ENCODE measurements at places on chromosomes 6 and 20.

GRCh38 chr6:35678021-35678654 is 10.6 kb downstream of the FKBP5 start:
- no peak for DNase-seq

DNA sequence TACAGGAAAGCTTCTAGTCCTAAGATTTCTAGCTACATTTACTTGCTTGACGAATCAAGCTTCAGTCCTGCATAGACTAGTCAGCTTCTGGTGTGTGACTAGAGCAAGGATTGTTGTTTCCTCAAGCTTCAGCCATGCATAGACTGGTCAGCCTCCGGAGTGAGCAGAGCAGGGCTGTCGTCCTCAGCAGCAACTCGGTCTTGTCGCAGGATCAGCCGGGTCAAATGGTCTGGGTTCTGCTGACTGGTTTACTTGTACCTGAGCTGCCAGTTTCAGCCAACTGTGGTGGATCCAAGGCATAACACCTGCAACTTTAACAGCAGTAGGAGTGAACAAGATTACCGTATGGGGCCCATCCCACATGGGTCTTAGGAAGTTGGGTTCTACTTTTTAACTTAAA is 10.8 kb upstream of the GMPR start:
- no peak for DNase-seq

DNA sequence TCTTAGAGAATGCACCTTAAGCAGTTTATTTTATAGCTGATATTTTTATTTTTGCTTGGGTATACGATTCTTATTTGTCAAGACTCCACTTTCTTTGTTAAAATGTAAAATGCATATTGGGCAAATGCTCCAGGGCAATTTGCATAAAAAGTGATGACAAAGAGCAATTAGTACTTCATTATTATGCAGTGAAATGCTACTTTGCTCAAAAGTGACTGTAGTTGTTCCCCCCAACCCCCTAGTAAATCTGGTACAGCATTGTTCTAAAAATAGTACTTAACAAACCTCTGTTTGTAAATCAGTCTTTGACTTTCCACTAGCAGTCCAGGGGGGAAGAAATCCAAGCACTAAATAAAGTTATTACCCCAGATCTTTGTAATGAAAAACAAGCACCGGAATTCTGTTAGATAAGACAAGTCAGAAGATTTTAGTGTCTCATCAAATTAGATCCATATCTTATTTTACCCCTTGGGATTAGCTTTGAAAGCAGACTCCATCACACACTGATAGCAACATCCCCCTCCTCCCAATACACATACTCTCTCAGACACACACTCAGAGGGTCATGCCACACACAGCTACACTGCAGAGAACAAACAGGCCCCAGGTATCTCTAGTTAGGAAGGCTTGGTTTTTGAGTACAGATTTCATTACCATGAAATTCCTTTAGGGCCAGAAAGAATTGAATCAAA is 32.9 kb upstream of the BACH2 start:
- no peak for DNase-seq

DNA sequence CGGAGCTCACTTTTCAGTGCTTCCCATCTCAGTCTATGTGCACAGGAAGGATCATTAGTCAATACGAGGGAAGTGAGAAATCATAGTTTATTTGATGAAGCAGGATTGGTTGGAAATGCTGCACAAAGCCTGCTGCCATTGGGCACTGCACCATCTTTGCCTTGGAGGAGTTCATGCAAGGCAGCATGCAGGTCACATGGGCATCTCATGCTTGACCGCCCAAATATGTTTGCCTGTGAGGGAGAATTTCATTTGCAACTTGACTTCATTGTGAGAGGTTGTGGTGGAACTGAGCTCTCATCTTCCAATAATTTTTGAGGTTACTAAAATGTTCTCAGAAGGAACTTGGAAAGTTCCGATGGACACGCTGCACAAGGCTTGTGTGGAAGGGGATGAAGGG is 83.9 kb upstream of the SYNDIG1 start:
- no peak for DNase-seq

GRCh38 chr20:23533161-23533560 is 35.1 kb downstream of the CST9L start:
- DNase-seq = no peak

- no peak for DNase-seq
Observed at GRCh38 chr6:44071670-44072451, 55.4 kb downstream of the MRPL14 start.

DNA sequence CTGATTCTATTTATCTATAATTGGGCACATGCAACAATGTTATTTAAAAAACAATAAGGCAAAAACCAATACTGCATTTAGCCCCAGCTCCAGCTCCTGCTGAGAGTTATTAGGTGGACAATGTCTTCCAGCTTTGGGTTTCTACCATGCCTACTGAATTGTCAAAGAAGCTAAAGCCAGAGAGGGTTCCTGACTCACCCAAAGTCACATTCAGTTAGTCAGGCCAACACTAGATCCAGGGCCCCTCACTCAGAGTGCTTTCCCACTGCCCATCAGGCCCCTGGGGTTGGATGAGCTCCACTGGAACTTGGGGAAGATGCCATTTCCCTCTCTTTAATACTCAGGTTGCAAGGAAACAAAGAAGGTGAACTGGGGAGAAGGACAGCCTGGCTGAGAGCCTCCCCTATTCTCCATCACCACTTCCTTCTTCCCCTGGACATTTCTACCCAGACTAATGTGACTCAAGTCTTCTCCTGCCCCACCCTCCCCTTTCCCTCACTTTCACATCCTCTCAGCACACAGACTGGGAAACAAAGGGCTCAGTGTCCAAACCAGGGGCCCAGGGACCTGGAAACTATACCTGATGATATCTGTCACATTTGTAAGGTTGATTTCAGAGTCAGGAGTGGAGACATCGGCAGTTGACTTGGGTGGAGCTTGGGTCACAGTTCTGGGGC is 6.0 kb downstream of the TREM1 start:
- no peak for DNase-seq
